ENCODE measurements at places on chromosomes 2 and 18.

- DNase-seq: peak; percentile 8
Measured at GRCh38 chr2:26970928-26971627, 641 bp downstream of the MAPRE3 start.

GRCh38 chr2:203327582-203327900 lies 653 bp upstream of the ABI2 start:
- DNase-seq: no peak

DNA sequence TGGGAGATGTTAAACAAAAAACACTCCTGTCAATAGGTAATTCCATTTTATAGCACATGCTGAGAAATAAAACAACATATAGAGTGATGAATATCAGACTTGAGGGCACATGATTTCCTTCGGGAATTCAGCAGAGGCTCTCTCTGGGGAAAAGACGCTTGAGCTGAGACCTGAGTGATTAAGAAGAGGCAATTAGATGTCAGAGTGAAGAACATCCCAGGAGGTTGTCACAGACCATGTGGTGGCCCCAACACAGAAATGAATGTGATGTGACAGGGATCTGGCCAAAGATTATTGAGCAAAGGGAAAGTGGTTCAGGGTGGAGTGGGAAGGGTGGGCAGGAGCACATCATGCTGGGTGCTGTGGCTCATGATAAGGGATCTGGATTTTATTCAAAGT lies 254.7 kb downstream of the RAD51AP2 start:
- DNase-seq: no peak

DNA sequence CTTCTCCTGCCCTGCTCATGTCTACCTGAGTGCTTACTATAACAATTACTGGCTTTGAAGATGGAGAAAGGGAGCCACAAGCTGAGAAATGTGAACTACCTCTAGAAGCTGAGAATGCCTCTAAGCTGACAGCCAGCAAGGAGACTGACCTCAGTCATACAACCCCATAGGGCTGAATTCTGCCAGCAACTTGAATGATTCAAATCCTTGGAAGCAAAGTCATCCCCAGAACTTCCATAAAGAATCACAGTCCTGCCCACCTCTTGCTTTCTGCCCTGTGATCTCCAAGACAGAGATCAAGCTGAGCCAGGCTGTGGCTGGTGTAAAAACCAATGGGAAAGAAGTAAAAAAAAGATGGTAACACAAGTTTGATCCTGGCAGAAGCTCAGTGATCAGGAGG lies 288.2 kb upstream of the SPHKAP start:
- no peak for DNase-seq

DNA sequence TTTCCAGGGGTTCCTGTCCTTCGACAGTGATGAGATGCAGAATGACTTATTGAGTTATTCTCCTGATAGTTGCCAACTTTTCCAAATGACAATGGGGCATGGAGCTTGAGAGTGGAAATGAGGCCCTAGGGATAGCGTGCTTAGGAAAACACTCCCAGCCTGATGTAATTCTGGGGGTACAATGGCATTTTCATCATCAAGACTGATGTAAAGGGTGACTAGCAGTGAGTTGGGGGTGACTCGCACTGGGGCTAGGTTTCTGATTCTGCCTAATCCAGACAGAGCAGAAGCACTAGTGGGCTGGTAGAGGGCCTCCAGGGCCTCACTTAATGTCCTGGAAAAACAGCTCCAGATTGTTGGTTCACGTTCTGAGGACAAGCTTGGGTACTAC lies 34.0 kb upstream of the IL37 start:
- DNase-seq: peak; percentile 13

DNA sequence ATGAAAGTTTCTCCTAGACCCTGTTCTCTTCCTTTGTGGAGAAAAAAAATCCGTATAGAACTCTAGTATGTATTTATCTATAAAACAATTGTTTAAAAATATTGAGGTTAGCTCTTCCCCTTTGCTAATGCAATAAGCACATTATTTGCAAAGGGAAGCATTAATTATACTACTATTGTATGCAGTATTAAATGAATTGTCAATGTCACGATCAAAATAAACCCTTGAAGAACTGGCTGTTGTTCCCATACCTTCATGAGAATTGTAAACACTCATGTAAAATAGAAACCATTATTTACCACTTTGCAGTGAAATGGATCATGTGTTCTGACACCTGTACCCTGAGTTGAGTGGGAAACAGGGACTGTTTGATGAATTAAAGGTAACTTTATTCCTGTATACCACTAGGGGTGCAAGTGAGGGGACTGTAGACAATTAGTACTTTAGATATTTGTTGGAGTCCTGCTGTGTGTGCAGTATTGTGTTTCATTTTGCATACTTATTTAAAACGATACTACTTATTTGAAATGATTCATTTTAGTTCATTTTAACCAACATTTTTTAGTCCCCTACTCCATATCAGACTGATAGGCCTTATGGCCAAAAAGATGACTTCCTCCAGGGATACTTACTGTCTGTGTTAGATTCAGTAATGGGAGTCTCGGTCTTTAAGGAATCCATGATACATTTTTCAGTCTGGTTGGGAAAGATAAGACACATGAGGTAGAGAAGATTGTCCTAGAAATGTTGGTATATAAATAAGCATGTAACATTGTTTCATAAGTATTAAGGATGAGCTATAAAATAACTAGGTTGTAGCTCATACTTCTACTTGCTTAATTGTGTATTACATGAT lies 7.9 kb downstream of the PKP4 start:
- peak; percentile 34 for DNase-seq

GRCh38 chr2:196259507-196260481 lies 88.4 kb upstream of the STK17B start:
- DNase-seq: no peak

GRCh38 chr2:20229322-20230113 lies 4.6 kb upstream of the SDC1 start:
- DNase-seq: no peak

DNA sequence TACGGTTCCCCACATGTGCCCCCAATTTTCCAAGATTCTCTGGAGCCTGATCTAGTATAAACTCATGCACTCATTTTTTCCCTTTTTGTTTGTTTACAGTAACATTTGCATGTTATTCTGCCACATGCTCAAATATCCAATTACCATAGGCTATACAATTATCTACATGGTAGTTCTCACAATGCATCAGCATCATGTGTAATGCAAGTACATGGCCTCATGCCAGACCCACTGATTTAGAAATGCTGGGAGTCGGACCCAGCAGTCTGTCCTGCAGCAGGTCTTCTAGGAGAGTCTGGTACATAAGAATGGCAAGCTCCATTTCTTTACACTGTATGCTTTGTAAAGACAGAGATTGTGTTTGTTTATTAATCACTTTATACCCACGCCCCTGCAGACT lies 107.7 kb downstream of the CBLN2 start:
- no peak for DNase-seq
